ENCODE measurements at places on chromosomes 1 and 21.

DNA sequence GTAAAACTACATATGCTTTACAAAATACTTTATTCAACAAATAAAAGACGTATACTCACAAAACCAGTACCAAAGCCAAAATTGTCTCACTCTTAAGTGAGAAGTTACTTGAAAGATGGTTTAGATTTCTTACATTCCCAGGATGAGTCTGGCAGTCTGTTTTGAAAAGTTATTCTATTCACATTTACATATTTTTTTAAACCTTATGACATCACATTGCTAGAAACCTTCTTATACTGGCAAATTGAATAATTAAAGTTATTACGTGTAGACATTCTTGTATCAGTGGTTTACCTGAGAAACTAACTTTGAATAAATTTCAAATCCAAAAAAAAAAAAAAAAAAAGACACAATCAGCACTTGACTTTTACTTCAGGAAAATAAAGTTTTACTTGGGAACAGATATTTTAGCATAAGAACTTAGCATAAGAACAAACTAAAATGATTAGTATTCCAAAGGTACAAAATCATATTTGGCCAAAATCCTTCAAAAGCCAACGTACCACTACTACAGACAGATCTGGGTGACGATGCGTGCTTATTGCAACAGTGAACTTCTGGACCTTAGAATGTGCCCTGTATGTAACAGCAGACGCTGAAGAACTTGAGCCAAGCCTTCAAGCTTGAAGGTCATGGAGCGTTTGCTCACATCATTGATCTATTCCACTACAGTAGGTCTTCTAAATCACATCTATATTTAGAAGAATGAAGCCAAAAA lies 2.5 kb downstream of the CDC42BPA start:
- no peak for DNase-seq

DNA sequence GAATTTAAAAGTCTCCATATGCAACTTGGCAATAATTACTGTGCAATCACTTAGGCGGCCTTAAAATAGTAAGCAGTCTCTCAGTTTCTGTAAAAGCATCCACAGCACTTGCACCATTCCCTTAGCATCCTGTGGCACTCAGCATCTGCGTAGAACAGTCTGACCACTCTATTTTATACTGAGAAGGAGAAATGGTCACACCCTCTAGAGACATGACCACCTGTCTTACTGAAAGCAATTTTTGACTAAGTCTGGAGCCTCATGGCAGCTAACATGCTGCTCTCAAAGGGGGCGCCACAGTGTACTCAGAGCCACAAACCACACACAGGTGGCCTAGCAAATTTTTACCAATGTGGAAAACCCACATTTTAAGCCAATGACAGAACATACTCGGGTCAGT lies 62.0 kb downstream of the KCNK1 start:
- DNase-seq = no peak

GRCh38 chr1:89739013-89739843 lies 81.6 kb upstream of the LRRC8D start:
- DNase-seq = no peak

DNA sequence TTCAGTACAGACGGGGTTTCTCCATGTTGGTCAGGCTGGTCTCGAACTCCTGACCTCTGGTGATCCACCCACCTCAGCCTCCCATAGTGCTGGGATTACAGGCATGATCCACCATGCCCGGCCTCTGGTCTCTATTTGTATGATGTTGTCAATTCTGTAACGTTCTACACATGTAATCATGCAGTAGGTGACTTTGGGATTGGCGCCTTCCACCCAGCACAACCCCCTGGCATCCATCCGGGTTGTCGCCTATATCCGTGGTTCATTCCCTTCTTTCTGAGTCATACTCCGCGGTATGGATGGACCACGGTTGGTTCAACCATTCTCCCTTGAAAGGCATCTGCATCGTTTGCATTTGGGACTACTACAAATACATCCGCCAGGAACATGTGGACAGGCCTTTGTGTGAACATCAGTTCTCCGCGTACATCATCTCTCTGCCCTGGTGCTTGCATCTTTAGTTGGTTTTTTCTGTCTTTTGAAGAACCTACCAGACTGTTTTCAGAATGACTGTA lies 72.1 kb downstream of the PDE9A start:
- DNase-seq = no peak

DNA sequence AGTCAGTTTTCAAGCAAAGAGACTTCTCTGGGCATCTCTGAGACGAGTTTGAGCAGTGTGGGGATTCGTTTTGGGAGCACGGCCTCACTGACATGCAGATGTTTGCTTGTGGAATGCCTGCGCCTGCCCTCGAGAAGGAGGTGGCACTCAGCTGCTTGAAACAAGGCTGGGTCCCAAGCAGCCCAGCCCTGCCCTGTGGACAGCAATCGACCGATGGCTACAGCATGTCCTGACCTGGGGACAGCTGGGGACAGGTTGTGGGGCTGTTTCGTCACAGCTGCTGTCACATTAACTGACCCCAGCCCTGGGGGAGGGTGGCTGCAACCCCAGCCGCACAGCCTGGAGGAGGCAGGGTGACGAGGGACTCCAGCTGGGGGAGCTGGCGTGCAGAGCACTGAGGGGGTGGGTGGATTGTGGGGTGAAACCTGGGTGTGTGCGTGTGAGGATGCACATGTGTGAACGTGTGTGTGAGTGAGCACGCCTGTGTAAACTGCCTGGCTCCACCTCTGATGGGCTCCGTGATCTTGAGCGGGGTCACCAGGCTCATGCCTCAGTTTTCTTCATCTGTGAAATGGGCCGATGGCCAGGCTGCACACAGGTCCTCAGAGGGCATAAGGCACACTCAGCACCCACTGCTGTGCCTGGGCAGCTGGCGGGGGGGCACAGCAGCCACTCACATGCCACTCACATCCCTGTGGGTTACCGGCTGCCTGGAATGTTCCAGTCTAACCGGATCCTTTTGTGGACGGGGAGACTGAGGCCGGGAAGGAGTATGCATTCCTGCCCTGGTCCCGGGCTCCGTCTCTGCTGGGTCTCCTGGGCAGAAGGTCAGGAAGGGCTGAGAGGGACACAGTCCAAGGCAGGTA lies 49.3 kb downstream of the COL18A1 start:
- DNase-seq = no peak

DNA sequence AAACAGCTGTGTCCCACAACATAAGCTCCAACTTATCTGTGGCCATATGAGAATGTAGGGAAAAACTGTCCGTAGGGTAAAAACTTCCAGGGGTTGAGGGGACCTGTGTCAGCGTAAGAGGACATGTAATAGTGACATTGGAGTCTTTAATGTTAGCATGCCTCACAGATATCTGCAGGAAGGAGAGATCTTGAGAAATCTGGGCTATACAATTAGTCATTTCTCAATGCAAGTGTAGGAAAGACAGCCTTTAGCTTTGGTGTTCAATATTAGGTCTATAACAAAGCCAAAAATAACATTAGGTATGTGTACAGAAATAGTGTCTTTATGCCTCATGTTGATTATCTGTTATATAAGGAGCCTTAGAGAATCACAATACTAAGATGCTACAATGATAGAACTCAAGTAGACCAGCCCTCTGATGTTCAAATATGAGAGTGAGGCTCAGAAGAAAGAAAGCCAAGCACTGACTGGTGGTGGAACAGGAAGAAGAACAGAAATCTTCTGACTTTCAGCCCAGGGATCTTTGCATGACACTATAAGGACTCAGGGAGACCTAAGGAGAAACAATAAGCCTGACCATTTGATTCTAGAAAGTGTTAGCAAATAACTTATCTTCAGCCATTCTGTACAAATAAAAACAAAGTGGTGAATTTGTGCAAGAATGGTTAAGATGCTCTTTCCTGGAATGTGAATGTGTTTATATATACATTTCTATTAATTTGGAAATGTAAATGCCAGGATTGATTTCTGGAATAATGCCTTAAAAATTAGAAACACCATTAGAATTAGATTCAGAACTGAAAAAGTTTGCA lies 152.6 kb downstream of the ZC3H11B start:
- no peak for DNase-seq

DNA sequence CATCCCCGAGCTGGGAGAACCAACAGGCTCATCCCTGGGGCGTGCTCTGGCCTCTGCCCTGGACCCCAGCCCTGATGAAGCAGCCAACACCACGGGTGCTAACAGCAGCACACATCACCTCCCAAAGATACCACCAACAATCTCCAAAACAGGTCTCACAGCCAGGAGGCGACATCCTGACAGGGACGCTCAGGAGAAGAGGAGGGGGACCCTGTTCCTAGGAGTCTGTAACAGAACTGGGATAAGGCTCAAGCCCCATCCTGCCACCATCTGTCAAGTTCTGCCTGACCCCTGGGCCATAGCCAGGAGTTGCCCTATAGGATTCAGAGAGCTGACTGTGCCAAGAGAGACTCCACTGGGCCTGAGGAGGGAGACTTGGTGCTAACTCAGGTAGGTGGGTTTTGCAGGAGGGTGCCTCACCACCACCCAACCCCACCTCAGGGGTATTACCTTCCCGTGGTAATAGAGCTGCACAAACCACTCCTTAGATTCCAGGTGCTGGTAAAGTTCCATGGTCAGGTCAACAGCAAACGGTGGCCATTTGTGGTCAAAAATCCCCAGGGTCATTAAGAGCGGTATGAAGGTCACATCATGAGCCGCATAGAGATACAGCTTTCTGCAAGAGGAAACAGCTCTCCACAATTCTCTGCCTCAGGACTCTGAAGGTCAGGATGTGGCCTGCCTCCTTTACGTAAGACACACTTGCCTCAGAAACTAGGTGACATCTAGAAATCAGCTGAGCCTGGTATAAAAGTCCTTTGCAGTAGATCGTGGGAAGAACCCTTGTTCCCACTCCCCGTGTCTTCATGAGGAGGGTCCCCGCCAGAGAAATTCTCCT lies 22.3 kb downstream of the ACP6 start:
- no peak for DNase-seq

- no peak for DNase-seq
Observed at GRCh38 chr1:110215621-110216515, 5.8 kb downstream of the KCNC4 start.

DNA sequence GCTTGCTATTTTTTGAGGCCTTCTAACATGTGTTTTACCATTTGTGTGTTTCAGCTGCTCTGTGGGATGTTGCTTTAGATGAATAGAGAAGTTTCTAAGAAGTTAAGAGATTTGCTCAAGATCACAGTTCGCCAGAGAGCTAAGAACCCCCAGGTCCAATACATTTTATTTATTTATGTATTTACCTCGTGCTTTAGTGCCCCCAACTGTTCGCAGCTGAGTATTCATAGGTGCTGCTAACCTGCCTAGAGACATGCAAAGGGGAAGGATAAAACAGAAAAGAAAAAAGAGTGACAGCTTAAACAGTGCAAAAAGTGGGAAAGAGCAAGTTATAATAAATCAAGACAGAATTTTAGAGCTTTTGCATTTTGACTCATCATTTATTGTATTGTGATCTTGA lies 31.1 kb downstream of the NFYC start:
- DNase-seq = no peak

- DNase-seq = peak; percentile 92
Observed at GRCh38 chr1:25675729-25676476, 59.3 kb downstream of the MAN1C1 start.

- no peak for DNase-seq
Observed at GRCh38 chr21:43574741-43575472, 84.4 kb downstream of the HSF2BP start.

DNA sequence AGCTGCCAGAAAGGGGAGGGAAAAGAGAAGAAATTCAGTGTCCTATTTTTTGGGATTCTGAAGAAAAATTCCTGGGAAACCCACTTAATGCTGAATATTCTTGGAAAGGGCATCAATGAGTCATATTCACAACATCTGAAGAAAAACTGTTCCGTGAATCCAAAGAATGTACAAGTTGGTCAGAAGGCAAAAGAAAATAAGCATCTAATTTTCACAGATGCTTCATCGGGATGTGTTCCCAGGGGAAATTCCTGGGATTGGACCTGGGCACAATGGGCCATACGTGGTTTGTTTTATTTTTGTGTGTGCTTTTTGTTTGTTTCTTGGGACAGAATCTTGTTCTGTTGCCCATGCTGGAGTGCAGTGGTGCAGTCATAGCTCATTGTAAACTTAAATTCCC lies 112.2 kb downstream of the MAP3K21 start:
- no peak for DNase-seq

DNA sequence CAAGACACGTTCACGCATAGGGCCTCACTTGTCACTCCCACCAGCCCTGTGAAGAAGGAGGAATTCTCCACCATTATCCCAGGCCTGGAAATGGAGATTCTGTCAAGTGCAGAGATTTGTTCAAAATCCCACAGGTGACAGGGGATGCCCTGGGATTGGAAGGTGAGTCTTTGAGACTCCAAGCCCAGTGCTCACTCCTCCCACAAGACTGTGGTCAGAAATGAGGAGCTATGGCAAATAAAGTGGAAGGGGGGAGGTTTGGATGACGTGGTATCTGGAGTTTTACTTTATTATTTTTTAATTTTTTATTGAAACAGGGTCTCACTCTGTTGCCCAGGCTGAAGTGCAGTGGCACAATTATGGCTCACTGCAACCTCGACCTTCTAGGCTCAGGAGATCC lies 12.8 kb upstream of the FOXO6 start:
- no peak for DNase-seq

DNA sequence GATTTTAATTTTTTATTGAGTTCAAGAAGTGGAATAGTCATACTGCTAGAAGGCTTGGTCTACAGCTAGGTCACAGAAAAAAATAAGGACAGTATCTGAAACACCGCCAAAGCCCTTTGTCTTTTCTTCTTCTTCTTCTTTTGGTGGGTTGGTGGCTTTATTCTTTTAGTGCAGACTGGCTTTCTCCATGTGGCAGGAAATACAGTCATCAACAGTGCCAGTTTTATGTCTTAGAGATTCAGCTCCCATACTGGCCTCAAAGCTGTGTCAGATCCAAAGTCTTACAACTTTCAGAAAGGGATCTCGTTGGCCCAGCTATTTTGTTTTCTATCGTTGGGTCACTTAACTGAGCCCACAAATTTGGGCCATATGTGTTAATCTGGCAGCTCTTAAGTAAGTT lies 58.2 kb downstream of the FNBP1L start:
- DNase-seq = no peak

DNA sequence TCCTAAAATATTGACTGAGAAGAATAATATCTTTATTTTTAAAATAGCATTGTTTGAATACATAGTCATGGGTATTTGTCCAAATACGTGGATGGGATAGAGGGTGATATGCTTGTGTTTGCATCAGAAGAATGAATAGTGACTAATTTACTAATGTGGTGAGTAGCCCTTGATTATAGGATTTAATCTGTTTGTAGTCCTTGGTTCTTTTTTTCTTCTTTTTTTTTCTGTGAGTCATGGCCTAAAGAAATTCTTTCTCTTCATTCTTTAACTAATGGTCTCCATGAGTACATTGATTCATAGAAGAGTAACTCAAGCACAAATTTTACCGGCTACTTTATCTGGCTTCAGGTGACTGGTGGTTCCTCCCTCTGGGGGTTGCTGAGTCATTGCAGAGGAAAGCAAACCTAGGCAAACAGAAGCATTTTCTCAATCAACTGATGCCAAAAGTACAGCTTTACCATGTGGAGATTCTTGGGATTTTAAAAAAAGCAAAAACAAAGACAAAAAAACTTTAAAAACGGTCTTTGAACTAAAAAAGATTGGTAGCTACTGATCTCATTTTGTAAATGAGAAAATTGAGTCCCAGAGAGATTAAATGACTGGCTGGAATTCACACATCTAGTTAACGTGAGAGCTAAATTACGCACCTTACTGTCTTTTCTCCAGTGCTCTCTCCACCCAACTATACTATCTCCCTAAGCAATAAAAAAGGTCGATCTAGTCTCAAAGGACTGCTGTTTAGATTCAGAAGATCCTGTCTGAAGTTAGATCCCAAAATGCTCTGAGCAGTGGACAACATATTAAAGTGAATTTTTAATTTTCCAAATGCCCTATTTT lies 40.5 kb downstream of the AK5 start:
- DNase-seq = no peak

Measured in activated naive CD4-positive, alpha-beta T cell treated with anti-CD3 and anti-CD28 coated beads, Interleukin-2, amount 50 U/mL, for 72 hours (primary cell).